Activated T-cell treated with anti-CD3 and anti-CD28 coated beads for 24 hours (primary cell): ENCODE measurements at places on chromosomes 16 and 17.
A peak's percentile ranks its signal among the peaks of the same experiment; 100 is the strongest.

DNA sequence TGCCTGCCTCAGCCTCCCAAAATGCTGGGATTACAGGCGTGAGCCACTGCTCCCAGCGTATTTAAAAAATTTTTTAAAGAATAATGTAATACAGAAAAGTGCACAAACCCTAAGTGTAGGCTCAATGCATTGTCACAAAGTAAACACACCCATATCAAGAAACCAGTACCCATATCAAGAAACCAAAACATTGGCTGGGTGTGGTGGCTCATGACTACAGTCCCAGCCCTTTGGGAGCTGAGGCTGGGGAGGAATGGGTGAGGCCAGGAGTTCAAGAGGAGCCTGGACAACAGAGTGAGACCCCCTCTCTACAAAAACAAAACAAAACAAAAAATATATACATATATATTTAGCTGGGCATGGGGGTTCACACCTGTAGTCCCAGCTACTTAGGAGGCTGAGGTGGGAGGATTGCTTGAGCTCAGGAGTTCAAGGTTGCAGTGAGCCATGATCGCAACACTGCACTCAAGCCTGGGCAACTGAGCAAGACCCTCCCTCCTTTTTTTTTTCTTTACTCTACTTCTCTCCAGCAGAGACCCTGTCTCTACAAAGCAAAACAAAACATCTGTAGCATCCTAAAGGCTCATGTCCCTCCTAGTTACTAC, 9.3 kb upstream of the PRR14 start:
- DNase-seq, result no peak

- DNase-seq, result no peak
These were observed 1860.3 kb downstream of the TP53TG3F start for GRCh38 chr16:35319536-35320192.

GRCh38 chr17:55440391-55440790, 18.8 kb upstream of the MMD start:
- DNase-seq, result no peak

DNA sequence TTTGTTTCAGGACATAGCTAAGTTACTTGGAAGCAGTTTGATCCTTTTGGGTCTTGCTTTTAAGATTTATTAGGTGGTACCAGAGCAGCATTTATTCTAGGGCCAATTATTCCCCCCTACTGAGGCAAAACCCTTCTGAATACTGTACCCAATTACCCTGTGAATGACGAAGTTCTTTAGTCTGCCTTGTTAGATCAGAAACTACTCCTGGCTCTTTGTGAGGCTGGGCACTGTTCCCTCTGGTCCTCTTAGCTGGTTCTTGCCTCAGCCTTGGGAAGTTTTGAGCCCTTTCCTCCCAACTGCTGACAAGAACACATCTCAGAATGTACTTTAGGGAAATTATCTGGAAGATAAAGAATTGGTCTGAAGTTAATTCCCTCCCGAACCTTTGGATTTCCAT, 115.6 kb downstream of the CDK5R1 start:
- no peak for DNase-seq

GRCh38 chr17:67639979-67640378, 77.8 kb upstream of the NOL11 start:
- DNase-seq, result no peak

- DNase-seq, result peak; percentile 53
These were observed at the start of gene VAT1 for GRCh38 chr17:43021741-43022512. Gene VAT1 (minus strand): TSS chr17:43022385. CDS start chr17:43022322, 63 bp downstream.

GRCh38 chr17:48439875-48440505, 10.0 kb upstream of the SKAP1 start:
- DNase-seq, result no peak
